A549 treated with RU486 at 1 μM for 4 hours (cell line): ENCODE measurements at places on chromosomes 1 and 21. TPM values are rescaled to one million over a fixed set of nuclear protein-coding genes. Genes with fewer than 3 reads are reported as not detected.

The CFHR1 gene
- total RNA-seq: 0.16 to 0.30 TPM (median 0.23 TPM) in 4 of 5 replicates, not detected in the other

The ARTN gene
- 0.15 to 0.51 TPM (median 0.22 TPM) in 5 replicates for total RNA-seq

The C1orf167 gene
- 0.05 TPM in 1 of 5 replicates, not detected in the others for total RNA-seq

The C1orf53 gene
- total RNA-seq: 5.6 to 8.3 TPM (median 7.4 TPM) in 5 replicates

The NKAIN1 gene
- 0.97 to 1.6 TPM (median 1.1 TPM) in 5 replicates for total RNA-seq

The CYP4B1 gene
- not detected in 5 replicates for total RNA-seq
